ENCODE measurements at places on chromosomes 6 and 20. TPM values are rescaled to one million over a fixed set of nuclear protein-coding genes. Genes with fewer than 3 reads are reported as not detected.

The LSM2 gene
- 49.5 TPM for total RNA-seq

The SMOC2 gene
- not detected for total RNA-seq

The PHACTR3 gene
- 0.73 TPM for total RNA-seq

The CLIC5 gene
- not detected for total RNA-seq

The TMEM74B gene
- 3.3 TPM for total RNA-seq

All from A549 treated with dexamethasone at 1 μM for 4 hours (cell line).